ENCODE measurements at places on chromosomes 2 and 18.

GRCh38 chr2:147456779-147457178 lies 388.1 kb upstream of the ACVR2A start:
- no peak for DNase-seq

GRCh38 chr2:200797242-200797770 lies 14.4 kb upstream of the BZW1 start:
- no peak for DNase-seq

GRCh38 chr2:223587301-223587700 lies 14.9 kb downstream of the SCG2 start:
- no peak for DNase-seq

DNA sequence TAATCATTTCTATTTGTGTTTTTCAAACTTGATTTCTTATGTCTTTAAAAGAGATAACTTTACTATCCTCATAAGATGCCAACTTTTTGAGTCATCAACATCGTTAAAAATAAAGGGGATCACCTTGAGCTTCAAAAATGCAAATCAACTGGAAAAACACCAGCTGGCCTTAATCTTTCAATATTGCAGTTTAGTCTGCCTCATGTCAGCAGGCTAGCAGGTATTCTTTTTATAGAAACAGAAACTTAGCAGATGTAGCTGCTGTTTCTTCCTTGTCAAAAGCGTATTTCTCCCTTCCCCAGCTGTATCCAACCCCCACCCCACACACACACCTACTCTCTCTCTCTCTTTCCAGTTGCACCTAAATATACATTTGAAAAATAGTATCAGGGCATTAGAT lies 154.1 kb upstream of the ZNF804A start:
- DNase-seq = no peak

DNA sequence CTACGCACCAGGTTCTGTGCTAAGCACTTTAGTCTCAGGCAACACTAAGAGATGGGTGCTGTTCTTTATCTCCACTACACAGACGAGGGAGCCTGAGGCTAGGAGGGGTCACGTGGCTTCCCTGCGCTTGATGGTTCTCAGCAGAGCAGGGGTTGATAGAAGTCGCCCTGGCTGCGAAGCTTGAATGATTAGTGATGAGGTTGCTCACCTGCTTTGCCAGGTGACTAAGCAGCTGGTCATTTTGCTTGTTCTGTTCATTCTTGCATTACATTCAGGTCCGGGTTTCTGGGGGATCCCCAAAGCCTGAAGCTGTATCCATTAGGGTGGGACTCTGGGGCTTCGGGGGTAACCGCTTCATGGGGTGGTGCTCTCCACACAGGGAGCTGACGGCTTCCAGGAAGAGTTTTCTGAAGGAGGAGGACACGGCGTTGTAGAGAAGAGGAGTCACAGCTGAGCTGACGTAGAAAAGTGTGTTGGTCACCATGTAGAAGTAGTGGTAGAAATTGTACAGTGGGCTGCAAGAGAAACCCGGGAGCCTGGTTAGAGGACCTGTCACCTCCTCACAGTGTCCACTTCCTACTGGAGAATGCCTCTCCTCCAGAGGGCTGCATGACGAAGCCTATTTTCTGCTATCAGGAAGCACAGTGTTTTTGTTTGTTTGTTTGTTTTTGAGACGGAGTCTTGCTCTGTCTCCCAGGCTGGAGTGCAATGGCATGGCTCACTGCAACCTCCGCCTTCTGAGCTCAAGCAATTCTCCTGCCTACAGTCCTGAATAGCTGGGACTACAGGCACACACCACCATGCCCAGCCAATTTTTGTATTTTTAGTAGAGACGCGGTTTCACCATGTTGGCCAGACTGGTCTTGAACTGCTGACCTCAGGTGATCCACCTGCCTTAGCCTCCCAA lies 11.5 kb downstream of the NTSR2 start:
- DNase-seq = no peak

- DNase-seq = no peak
These were observed 73.5 kb downstream of the MTCL1 start for GRCh38 chr18:8778824-8779223.

DNA sequence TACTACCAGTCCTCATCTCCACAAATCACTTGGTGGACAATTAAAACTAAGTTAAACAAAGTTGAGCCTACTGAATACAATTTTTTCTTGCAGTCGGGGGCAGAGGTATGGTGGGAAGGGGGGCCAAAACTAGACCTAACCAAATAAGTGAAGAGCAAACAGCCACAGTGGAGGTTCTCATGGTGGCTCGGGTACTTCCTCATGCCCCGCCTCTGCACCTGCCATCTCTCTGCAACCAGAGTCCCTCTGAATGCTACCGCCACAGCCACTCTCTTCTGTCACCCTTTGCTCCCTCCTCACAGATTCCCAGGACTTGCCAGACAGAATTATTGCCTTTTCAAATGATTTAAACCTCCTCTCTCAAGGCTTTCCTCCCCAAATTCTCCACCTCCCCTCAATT lies 204.2 kb downstream of the TMEM247 start:
- no peak for DNase-seq

DNA sequence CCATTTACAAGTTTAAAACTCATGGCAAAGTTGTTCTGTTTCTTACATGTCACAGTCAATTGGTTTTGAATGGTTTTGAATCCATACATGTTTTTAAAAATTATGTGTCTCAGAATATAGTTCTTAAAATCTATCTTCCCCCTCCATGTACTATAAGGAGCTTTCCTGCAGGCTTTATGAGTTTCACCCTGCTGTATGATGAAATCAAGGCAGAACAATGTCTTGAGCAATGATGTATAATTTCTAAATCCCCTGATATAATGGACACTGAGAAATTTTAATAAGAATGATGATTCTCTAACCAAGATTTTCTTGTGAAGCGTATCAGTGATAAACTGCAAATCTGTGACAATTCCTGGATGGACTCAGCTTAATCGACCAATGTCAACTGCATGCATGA lies 10.6 kb upstream of the ZNF516 start:
- DNase-seq = no peak

DNA sequence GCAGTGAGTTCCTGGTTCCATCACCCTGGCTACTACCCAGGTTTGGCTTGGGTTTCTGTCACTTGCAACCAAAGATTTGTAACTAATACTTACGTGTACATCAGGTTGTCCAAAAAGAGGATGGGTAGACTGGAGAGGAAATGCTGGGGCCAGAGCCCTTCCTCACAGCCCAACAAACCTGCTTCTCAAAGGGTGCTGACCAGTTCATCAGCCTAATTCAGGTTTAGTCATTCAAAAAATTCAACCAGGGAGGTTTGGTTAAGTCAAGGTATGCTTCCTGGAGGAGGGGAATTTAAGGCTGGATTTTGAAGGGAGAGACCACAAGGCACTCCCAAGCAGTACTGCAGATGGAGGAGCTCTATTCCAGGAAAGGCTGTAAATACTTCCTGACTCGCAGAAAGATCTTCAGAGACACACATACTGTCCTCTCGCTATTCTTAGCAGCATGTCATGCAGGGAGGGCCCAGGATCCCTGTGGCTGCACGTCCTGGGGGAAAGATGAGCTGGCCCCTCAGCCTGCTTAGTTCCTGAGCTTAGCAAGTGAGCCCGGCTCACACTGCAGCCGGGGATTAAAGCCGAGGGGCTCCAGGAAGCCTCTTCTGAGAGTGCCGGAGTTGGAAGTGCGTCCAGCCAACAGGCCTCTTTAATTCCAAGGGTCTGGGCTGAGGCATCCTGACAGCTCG lies 40.0 kb upstream of the BIN1 start:
- no peak for DNase-seq

DNA sequence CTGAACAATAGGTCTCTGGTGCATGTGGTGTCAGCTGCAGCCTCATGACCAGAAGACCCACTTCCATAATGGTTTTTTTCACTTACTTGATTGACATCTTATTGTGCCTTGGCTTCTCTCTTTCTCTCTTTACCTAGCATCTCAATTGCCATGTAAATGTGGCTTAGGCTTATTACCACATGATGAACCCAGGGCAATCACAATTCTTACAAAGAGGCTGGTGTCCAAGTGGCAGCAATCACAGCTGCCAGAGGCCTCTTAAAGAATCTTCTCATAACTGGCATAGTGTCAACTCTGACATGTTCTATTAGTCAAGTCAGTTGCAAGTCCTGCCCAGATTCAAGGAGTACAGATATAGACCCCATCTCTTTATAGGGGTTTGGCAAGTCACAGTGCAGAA lies 1224.8 kb downstream of the SUCLG1 start:
- DNase-seq = no peak

DNA sequence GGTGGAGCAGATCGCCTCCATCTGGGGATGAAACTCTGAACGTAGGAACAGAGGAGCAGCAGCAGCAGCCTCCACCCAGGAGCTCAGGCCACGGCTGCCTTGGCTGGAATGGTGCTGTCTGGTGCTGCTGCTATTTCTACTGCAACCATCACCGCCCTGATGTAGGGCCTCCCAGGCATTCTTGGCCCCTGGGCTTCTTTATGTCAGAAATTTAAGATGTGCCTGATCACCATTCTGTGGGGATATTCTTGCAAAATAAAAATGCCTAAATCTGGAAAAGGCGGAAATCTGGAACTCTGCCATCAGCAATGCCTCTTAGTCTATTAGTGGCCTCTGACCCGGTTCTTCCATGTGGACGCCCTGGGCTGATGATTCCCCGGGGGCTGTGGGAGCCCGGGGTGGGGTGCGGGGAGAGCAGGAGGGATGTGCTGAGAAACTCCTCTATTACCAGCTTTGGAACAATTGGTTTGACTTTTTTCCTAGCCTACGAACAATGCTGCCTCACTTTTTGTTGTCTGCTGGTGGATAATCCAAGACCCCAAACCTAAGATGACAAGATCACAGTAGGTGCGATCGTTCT lies 47.2 kb downstream of the FAM124B start:
- DNase-seq = no peak

DNA sequence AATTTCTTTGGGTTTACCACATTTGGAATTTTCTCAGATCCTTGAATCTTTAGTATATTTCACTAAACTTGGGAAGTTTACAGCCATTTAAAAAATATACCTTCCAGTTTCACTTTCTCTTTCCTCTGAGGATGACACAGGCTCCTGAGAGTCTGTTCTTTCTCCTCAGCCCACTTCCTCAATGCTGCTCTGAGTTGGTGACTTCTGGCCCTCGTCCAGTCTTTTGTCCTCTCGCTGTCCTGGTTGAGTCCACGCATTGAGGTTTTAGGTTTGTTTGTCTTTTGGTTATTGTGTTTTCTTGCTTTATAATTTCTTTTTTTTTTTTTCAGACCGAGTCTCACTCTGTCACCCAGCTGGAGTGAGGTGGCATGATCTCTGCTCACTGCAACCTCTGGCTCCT lies 40.7 kb upstream of the GALR1 start:
- no peak for DNase-seq

- DNase-seq = no peak
These were observed 3.1 kb downstream of the DES start for GRCh38 chr2:219421323-219421722.

DNA sequence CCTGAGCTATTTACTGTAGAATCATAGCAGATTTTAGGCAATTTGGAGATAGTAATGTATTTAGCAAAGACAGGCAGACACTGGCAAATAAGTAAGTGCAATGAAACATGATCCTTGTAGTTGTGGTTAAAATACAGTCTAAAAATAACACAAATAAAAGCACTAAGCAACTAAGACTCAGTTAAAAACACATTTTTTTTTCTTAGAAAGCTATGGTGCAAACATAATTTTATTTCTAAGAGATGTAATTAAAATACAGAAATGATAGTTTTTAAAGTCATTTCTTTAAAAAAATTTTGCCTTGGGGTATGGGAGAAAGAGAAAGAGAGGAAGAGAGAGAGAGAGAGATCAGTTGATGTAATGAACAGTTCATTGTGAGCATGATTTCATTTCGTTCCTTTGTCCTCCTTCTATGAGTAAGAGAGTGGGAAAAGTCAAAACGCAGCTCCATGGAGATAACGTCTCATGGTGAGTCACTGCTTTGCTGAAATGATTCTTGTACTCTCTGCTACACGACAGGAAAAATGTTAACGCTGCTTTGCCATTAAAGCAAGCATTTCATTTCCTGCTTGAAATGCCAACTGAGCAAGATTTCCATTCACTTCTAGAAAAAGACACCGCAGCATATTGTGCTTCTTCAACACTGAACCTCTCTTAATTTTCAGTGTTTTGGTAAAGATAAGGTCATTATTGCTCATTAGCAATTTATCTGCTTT lies 61.3 kb upstream of the PGAP1 start:
- peak; percentile 82 for DNase-seq

- no peak for DNase-seq
These were observed 11.9 kb upstream of the KIDINS220 start for GRCh38 chr2:8849327-8849726.

- no peak for DNase-seq
These were observed 33.0 kb upstream of the ACAA2 start for GRCh38 chr18:49846361-49846662.

GRCh38 chr18:13547347-13547746 lies 179.0 kb downstream of the FAM210A start:
- no peak for DNase-seq

DNA sequence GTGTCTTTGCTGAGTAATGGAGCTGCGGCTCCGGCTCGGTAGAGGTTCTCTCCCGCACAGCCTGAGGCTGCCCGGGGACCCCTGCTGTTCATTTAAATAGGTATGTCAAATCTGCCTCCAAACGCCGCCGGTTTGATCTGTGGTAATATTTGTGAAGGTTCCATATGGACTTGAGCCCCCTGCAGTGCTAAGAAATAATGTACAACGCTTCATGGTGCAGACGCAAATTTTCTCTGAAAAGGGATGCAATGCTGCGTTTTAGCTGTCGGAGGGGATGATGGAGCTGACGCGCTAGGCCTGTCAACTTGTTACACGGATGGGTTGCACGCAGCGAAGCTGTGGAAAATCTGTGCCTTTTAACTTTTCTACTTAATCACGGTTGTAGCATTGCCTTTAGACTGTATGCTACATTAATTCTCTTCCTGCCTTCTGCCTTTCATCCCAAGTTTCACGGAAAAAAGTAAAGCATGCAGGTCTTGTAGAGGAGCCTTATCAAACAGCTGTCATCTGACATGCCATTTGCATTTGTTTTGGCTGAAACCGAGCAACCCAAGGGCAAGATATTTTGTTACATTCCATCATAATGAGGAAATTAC lies 43.2 kb downstream of the MRPS9 start:
- DNase-seq = no peak

DNA sequence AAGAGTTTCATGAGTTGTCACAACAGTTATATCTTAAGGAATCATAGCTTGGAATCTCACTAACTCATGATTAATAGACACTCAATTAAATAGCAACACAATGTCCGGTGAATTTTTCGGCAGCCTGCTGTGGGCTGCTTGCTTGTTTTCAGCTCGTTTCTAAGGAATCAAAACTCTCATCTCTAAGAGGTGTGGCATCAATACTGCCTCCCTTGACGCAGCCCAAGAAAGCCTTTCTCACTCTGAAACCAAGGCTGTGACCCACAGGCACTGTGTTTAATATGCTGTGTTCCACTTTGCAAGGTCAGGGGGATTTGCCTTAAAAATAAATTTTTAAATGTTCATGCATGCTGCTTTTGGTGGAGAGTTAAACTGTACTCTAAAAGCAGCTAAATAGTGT lies 5.4 kb downstream of the DCC start:
- no peak for DNase-seq

DNA sequence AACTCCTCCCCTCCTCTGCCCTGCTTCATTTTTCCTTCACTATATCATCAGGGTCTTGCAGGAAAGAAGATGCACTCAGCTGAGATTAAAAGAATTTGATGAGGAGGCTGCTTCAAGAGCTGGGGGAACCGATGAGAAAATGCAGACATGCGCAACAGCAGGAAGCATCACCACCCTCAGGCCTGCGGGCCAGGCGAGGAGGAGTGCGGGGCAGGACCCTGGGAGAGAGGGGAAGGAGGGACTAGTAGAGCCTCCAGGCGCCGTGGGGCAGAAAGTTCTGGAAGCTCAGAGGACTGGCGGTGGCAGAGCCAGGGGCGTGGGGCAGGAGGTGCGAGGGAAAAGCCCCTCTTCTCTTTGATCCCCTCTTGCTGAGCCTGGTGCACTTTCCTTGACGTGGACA lies 108.2 kb downstream of the CD226 start:
- no peak for DNase-seq
